ENCODE measurements at places on chromosomes 7 and 10.

GRCh38 chr10:60271319-60272040, 118.2 kb downstream of the ANK3 start:
- no peak for DNase-seq

DNA sequence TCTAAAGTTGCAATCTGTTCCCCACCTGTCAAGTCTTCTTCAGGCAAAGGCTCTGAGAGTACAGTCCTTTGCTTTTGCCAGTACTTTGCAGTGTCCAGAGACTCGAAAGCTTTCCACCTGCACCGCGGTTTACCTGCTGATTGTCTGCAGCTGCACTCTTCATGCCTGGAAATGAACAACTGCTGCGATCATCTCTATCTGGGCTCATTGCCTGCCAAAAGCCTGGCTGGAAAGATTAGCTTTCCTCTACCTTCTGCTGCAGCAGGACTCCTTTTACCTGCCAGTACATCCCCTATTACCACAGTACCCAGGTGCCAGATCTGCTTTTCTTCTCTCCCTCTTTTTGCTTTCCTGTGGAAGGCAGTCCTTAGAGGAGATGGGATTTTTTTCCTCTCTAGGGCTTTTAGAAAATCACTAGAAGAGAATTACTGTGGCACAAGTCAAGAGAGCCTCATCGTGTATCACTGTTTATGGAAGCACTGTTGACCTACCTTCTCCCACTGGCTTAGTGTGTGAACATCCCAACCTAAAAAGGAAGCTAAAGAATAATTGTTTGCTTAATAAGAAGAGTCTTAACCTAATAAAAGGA, 2.2 kb downstream of the STRIP2 start:
- DNase-seq: no peak

DNA sequence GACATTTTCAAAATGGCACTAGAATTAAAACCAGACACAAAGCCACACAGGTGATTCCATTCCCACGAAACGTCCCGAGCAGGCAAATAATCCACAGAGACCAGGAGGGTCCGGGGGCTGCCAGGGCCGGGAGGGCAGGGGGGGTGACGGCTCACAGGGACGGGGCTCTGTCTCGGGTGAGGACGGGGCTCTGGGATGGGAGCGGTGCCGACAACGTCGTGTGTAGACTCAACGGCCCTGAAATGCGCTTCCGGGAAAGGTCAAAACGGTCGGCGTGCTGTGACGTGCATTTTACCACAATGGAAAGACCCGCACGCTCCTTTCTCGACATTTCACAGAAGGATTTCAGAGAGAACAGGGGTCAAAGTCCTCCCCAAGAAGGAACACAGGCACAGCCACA, 63.3 kb upstream of the PDGFA start:
- peak; percentile 6 for DNase-seq

DNA sequence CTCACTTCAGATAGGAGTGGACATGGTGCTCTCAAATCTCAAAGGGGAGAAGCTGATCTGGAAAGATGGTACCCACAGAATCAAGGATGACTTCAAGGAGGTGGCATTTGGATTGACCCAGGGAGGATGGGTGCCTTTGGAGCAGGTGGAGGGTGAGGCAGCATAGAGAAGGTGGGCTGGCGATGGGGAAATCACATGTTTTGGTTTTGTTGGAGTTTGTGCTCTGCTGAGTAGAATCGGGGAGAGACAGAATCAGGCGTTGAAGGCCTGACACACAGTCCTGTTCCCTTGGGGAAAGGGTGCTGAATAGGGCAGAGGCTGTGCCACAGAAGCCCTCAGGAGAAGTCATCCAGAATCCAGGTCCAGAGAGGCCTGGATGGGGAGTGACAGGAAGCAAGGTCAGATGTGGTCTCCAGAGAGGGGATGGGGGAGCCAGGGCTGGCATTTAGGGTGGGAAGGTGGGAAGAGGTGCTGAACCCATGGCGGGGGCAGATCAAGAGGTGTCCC, 291.1 kb downstream of the GLRX3 start:
- DNase-seq: no peak

DNA sequence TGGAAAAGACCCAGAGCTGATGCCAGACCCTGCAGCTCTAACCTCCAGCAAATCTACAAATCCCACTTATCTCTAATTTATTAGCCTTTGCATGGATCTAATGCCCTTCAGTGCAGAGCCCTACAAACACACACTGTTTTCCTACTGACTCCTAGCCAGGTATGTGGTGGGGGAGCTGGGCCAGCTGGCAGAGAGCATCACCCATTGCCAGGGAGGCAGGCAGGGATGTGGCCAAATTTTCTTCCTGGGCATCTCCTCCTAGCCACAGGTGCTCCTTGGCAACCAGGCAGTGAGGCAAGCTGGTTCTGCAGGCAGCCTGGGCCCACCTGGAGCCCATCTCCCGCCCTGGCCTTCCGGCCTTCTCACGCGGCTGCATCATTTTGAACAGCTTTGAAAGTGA, 55.9 kb upstream of the EMX2 start:
- no peak for DNase-seq

GRCh38 chr7:85561706-85562105, 374.9 kb upstream of the SEMA3D start:
- no peak for DNase-seq

DNA sequence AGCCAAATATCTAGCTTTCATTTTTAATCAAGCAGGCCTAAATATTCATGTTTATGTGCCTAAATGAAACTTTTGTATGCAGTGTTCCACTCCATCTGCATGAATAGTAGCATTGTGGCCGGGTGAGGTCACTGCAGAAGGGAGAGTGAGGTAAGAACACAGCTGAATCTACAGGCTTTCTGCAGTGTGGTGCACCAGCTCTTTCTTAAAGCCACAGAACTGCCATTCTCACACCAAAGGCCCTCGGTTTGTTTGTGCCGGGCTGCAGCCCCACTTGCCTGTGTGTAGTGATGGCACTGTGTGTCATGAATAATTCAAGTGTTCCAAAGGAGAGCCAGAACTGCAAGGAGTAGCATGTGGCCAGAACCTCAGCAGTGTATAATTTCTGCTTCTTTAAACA, 204.1 kb downstream of the TRIL start:
- no peak for DNase-seq

GRCh38 chr10:97734021-97734420, 2.9 kb upstream of the ZFYVE27 start:
- no peak for DNase-seq

- DNase-seq: no peak
These were observed 14.4 kb downstream of the WDFY4 start for GRCh38 chr10:48699011-48699627.

- DNase-seq: no peak
These were observed 103.9 kb upstream of the LEP start for GRCh38 chr7:128137181-128137580.

DNA sequence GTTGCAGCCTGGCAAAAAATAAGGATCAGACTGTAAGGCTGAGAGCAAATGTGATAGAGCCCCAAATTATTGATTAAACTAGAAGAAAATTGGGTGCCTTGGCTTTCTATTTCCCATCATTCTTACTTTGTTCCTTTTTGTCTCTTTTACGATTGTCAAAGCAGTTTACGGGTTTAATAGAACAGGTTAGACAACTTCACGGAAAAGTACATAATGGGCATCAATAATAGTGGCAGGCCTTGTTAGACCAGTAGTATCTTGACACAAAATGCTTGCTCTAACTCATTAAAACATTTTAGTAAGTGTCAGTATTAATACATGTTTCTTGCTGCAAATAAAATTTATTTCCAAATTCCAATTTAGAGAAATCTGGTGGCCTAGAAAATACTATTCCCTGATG, 14.5 kb upstream of the GGCT start:
- no peak for DNase-seq

DNA sequence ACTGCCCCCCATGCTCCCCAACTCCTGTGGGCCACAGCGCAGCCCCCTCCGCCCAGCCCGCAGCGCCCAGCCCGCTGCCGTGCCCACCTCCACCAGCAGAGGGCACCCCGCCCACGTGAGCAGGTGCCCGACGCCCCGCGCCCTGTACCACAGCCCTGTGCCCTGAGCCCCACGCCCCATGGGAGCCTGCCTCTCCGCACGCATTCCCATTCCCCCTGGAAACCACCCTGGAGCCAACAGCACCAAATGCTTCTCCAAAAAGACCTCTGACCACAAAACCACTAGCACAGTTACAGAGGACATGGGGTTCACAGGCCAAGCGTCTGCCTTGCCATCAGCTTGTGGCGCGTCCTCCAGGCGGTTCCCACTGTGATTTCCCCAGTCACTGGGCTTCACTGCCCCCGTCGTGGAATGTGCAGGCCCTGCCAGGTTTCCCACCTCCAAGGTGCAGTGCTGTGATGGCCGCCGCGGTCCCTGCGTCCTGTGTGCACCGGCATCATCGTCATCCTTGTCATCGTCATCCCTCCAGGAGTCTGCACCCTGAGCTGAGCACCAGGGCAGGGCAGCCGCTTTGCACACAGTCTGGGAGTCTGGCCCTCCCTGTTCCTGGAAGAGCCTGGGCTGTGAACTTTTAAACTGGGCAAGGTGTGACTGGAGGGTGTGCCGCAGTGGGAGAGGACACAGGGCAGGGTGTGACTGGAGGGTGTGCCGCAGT, 61.7 kb downstream of the PWWP2B start:
- peak; percentile 45 for DNase-seq

- no peak for DNase-seq
These were observed 3.9 kb upstream of the PHYHIPL start for GRCh38 chr10:59172567-59172966.

GRCh38 chr7:102284399-102284798, 2.3 kb upstream of the SH2B2 start:
- no peak for DNase-seq

- DNase-seq: peak; percentile 81
These were observed 103.4 kb upstream of the MDFIC start for GRCh38 chr7:114818501-114818900.

DNA sequence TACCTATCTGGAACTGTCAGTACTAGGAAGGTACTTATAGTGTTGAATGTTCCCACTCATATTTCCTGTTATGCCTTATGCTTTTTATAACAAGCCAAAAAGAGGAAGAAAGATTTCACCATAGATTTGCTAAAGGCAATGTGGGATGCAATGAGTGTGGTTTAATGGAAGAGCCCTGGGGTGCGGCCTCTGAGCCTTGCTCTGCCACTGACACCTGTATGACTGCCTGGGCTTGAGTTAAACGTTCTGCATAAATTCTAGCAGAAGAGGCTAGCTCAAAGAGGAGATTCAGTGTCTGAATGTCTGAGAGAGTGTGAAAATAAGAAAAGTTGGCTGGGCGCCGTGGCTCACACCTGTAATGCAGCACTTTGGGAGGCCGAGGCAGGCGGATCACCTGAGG, 143.8 kb downstream of the TPST1 start:
- DNase-seq: no peak

DNA sequence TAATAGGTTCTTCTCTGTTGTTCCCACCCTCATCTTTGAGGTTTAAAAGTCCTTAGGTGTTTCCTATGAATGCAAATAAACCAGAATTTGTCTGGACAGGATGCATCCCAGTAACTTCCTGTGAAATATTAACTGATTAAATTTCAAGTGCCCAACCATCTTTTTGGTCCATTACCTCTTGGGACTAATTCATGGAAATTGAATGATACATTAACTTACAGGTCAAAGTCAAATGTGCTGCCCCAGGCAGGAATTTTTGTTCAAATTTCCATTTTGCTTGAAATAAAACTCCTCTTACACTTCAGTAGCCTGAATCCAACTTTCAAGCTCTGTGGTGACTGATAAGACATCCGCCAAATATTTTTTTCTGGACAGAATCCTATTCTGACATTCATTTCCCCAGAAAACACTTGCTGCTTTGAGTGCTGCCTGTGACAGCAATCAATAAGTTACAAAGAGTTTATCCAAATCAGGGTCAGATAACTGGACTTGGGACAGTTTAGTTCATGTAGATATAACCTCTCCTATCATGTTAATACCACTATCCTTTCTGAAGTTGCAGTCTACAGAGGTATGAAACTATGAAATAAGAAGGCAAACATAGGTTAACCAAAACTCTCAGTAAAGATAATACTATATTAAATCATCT, 383.5 kb downstream of the POM121L12 start:
- DNase-seq: no peak

GRCh38 chr7:21317966-21318915, 109.6 kb upstream of the SP4 start:
- no peak for DNase-seq

DNA sequence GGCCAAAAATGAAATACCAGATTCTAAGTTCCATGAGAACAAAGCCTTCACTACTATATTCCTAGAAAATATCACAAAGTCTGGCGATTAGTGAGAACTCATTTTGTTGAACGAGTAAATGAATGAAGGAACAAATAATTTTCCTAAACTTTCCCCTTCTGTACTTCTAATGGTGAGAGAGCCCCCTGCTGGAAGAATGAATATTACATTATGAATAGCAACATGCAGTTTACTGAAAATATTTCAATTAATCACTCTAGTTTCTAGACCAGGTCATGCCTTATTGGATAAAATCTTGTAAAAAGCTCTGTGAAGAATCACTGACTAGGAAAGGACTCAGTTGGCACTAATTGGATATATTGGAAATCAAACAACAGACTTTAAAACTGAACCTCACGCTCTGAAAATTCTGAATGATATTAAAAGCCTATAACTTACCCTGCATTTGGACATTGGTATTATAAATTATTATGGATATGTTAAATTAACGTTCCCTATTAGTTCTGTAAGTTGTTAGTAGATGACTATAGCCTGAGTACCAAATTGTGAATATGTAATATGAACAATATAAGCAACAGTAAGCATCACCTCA, 32.4 kb upstream of the MTPN start:
- DNase-seq: peak; percentile 49

GRCh38 chr10:132636358-132636757, 98.8 kb downstream of the INPP5A start:
- DNase-seq: no peak

DNA sequence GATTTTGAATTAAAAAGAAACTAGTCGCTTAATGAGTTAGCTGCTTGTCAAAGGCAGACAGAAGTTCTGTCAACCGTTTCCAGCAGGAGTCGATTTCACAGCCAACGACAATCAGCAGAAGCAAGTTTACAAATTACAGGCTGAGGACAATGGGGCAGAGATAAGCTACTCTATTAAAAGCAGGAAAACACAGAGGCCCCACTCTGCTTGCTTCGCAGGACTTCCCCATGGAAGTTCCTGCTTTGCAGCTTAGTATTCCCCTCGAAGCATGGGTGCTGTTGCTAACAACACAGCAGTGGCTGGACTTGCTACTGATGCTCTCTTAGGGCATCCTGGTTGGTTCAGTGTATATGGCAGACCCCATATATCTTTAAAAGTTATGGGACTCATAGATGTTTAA, 50.8 kb upstream of the KLF6 start:
- DNase-seq: no peak

GRCh38 chr7:31065021-31065593, 13.0 kb downstream of the ADCYAP1R1 start:
- DNase-seq: no peak

DNA sequence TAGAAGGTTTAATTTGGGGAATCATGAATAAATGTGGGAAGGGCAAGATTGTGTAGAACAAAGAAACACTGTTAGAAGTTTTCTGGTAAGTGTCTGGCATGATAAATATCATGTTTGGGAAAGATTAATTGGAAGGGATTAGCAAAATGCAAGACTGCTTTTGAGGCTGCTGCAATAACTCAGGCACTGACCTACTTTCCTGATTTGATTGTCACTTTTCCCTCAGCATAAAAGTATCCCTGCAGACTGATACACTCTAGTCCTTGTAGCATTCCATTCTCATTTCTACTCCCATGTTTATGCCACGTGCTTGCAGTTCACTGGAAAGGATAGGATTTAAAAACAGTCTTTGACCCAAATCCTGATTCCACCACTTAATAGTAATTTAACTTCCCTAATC, 303.3 kb upstream of the SEMA3A start:
- DNase-seq: no peak

GRCh38 chr10:8405596-8405995, 351.1 kb downstream of the GATA3 start:
- DNase-seq: no peak
